ENCODE measurements at places on chromosomes 7 and 10.

- DNase-seq: no peak
Observed at GRCh38 chr10:77177589-77177988, 460.0 kb downstream of the KCNMA1 start.

- no peak for DNase-seq
Observed at GRCh38 chr10:44752451-44753441, 158.4 kb upstream of the TMEM72 start.

DNA sequence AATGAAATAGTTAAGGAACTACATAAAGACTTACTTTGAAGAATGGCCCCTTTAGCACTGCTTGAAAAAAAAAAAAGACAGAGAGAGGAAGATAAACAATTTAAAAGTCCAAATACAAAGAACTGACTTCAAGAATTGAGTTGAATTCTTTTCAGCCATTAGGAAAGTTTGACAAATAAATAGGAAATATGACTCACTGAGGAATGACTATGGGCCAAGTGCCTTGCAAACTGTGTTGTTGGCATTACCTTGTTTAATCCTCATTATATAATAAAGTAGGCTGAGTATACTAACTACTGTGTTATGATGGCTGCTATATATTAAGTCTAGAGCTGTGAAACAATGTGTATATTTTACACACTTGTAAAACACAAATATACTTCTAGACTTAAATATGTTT lies 151.1 kb downstream of the ELMO1 start:
- no peak for DNase-seq

DNA sequence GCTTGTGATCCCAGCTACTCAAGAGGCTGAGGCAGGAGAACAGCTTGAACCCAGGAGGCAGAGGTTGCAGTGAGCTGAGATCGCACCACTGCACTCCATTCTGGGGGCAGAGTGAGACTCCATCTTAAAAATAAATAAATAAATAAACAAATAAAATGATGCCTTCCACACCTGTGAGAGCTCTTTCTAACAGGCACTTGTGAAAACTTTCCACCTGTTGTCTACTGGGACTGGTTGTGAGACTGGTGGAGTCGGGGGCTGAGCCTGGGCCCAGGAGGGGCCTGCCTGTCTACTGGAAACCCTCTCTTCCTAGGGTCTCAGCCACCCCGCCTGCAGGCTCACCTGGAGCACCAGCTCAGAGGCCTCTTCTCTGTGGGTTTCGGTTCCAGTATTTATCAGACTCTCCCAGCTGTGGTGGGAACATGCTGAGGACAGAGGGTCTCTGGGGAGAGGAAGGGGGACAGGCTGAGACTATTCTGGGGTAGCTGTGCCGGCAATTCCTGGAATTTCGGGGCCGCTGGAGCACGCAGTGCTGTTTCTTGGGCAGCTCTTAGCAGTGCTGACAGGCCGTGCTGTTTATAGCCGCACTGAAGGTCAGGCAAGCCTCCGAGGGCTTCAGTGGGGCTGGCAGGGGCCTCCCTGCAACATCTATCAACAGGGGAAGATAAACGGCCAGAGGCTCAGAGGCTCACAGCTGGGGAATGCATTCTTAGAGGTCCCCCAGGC lies 3.8 kb downstream of the LDB3 start:
- no peak for DNase-seq

GRCh38 chr10:24027107-24027506 lies 181.8 kb upstream of the KIAA1217 start:
- no peak for DNase-seq

GRCh38 chr7:100515072-100515532 lies 23.9 kb upstream of the AGFG2 start:
- no peak for DNase-seq

GRCh38 chr10:122044713-122045112 lies 55.8 kb downstream of the TACC2 start:
- no peak for DNase-seq

GRCh38 chr10:52542906-52543305 lies 228.8 kb downstream of the DKK1 start:
- no peak for DNase-seq

- DNase-seq: no peak
Observed at GRCh38 chr7:156474241-156474743, 166.3 kb upstream of the RNF32 start.

DNA sequence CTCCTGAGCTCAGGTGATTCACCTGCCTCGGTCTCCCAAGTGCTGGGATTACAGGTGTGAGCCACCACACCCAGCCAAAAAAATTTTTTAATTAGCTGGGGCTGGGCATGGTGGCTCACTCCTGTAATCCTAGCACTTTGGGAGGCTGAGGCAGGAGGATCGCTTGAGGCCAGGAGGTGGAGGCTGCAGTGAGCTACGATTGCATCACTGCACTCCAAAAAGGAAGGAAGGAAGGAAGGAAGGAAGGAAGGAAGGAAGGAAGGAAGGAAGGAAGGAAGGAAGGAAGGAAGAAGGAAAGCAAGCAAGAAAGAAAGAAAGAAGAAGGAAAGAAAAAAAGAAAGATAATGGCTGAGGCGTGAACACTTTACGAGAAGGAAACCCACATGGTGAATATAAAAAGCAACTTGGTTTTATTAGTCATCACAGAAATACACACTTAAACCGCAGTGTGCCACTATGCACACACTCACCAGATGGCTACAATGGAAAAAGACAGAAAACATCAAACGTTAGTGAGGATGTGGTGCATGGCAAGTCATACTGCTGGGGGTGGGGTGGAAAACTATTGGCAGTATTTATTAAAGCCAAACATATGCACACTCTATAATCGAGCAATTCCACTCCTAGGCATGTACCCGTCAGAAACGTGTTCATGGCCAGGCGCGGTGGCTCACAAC lies 4.4 kb upstream of the CCL26 start:
- no peak for DNase-seq

- no peak for DNase-seq
Observed at GRCh38 chr10:126880926-126881325, 24.3 kb upstream of the DOCK1 start.

DNA sequence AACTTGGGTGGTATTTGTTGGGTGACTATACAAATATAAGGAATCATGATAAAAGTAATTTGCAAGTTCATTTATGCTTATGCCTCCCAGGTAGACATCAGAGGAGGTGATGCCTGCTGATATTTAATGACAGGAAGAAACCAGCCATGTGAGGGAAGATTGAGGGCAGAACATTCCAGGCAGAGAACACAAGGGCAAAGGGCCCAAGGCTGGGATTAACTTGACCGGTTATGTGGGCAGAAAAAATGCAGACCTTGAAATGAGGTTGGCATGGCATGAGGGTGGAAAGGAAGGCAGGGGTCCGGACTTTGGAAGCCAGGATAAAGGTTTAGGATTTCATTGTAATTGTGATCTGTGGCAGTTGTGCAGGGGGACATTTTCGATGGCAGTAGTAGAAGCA lies 68.0 kb upstream of the MTPN start:
- DNase-seq: no peak

GRCh38 chr10:78699971-78700370 lies 368.8 kb upstream of the ZMIZ1 start:
- DNase-seq: no peak

DNA sequence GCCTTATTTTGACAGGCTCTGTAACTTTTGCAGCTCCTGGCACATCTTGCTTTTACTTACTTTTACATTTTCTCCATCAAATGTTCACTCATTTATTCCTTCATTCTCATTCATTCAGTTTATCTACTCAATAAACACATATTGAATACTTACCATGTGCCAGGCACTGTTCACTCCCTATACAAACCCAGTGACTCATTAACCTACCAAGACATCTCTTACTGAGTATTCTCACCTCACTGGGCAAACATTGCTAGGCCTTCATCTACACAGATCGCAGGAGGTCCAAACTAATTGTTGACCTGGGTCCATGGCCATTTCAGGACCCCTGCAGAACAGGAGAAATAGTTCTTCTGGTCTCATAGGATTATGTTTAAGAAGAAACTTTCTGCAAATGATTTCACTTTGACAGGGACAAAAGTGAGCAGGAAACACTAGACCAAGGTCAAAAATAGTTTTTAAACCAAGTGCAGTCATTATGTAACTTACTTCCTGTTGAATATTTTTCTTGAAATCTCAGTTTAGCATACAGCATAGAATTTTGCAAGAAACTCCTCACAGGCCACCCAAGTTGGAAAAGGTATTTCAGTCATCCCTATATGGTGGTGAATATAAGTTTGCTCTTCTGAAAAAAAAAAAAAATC lies 17.6 kb downstream of the SLC26A4 start:
- DNase-seq: no peak

GRCh38 chr7:71311576-71311975 lies 179.6 kb downstream of the GALNT17 start:
- no peak for DNase-seq

- DNase-seq: no peak
Observed at GRCh38 chr7:108395426-108395825, 60.8 kb downstream of the NRCAM start.

DNA sequence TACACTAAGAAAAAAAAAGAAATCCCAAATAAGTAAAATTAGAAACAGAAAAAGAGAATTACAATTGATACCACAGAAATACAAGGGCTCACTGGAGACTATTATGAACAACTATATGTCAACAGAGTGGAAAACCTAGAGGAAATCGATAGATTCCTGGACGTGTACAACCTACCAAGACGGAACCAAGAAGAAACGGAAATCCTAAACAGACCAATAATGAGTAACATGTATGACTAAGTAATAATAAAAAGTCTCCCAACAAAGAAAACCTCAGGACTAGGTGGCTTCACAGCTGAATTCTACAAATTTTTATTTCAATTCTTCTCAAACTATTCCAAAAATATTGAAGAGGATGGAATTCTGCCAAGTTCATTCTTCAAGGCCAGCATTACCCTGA lies 13.9 kb downstream of the DIP2C start:
- no peak for DNase-seq

GRCh38 chr7:71716690-71717089 lies 584.7 kb downstream of the GALNT17 start:
- no peak for DNase-seq

DNA sequence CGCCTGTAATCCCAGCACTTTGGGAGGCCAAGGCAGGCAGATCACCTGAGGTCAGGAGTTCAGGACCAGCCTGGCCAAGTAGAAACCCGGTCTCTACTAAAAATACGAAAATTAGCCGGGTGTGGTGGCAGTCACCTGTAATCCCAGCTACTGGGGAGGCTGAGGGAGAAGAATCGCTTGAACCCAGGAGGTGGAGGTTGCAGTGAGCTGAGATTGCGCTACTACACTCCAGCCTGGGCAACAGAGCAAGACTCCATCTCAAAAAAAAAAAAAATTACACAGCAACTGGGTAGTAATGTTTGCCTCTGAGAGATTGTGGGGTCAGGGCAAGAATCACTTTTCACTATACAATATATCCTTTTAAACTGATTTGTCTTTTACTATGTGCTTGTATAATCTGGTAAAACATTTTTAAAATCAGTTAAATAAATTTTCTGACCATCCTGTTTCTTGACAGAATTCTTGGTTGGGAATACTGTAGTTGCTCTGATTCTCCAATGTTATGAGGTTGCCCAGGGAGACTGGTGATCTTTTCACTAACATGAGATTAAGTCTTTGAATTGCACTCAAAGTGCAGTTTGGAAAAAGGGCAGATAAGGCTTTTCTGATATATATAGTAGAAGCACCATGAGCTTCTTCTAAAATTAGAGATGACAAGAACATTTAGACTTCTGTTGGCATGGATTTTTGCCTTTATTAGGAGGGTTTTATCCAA lies 1.5 kb downstream of the ENTPD7 start:
- no peak for DNase-seq

GRCh38 chr7:41640487-41640886 lies 62.4 kb downstream of the INHBA start:
- DNase-seq: no peak

GRCh38 chr10:3407208-3407607 lies 234.6 kb upstream of the PITRM1 start:
- DNase-seq: no peak

DNA sequence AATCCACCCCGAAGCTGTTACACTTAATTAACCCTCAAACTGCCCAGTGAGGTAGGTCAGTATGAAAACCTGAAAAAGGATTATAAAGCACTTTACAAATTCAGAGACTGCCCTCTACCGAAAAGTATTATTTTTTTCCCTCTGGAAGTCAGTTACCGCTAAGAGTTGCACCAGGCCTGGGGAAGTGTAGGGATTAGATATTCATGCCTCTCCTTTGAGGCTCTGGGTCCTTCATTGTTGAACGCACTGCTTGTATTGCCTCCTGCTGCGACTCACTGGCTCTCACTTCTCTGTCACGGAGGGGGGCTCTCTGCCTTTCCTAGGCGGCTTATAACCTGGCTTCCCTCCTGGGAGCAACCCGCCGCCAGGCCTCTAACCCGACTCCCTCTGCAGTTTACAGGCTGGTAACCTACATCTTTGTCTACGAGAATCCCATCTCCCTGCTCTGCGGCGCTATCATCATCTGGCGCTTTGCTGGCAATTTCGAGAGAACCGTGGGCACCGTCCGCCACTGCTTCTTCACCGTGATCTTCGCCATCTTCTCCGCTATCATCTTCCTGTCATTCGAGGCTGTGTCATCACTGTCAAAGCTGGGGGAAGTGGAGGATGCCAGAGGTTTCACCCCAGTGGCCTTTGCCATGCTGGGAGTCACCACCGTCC lies 2.7 kb downstream of the RHBDD2 start:
- DNase-seq: no peak

DNA sequence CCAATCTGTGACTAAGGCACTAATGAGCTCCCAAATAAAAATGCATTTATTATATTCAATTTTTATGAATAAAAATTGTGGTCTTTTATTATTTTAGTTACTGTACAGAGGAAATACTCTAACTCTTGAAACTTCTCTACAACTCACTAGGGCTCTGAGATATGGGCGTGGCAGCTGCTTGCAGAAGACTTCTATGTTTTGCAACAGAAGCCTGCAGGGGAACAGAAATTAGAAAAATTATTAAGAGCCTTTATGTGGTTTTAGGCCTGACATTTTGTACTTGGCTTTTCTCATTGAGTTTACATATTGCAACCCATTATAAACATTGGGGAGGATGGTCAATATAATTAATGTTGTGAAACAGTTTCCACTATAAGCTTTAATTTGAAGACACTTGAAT lies 581.4 kb downstream of the TNS3 start:
- no peak for DNase-seq

DNA sequence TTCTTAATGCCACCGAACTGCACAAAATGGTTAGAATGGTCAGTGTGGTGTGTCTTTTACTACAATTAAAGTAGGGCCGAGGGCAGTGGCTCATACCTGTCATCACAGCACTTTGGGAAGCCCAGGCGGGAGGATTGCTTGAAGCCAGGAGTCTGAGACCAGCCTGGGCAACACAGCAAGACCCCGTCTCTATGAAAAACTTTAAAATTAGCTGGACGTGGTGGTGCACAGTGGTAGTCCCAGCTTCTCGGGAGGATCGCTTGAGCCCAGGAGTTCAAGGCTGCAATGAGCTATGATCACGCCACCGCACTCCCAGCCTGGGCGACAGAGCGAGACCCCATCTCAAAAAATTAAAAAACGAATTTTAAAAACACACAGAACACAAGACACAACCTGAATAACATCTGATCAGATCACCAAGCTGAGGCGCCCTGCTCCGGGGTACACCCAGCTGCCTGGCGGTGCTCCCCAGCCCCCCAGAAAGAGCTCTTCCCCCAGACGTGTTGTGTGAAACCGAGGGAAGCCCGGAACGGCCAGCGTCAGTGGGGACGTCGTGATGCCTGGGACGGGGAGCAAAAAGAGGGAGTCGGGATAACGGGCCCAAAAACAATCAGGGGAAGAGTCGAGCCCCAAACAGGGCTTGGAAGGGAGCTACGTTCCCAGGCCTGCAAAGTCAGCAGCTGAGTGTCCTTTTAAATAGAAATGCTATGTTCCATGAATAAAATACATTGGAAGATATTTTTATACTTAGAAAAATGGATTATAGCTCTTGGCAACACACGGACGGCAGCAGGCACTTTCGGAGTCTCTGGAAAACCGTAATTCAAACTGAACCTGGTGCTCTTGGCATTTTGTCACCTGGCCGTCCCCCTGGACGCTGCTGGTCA lies 80.7 kb upstream of the PDGFA start:
- DNase-seq: no peak
